ENCODE measurements at places on chromosomes 4 and X.

- peak; percentile 6 for DNase-seq
Measured at GRCh38 chrX:119015407-119016237, 41.2 kb downstream of the LONRF3 start.

- DNase-seq: no peak
Measured at GRCh38 chr4:48635310-48635709, 144.8 kb downstream of the FRYL start.

- no peak for DNase-seq
Measured at GRCh38 chrX:12471061-12471460, 320.2 kb upstream of the PRPS2 start.

GRCh38 chr4:3879681-3880614, 113.8 kb downstream of the ADRA2C start:
- no peak for DNase-seq

DNA sequence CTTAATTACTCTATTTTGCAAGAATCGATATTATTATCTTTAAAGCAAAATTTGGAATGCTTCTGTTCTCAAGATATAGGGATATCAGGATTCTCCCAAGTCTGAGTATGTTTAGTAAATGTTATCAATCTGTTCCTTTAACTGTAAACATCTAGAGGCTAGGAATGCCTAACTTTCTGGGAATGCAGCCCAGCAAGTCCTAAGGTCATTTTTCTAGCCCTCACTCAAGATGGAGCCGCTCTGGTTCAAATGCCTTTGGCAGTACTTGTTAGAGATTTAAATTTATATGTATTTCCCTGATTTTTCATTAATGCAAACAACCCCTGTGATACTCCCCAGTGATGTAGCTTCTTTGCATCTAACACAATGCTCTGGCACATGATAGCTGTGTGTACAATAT, 623.8 kb upstream of the LCORL start:
- DNase-seq: no peak

DNA sequence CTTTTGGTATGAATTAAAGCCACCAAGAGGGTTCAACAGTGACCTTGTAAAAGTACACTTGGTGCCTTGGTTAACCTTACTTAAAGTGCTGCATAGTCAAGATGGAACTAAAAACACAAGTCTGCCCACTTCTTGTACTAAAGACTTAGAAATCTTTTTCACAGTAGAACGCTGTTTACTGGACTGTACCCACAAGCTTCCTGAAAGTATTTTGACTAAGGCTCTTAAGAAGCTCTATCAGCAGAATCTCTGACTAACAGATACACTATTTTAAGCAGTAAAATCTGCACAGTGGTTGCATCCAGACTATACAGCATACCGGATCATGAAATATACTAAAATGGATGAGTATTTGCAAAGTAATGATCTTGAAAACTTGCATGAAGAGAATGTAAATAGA, 7.2 kb downstream of the RAB28 start:
- DNase-seq: no peak

DNA sequence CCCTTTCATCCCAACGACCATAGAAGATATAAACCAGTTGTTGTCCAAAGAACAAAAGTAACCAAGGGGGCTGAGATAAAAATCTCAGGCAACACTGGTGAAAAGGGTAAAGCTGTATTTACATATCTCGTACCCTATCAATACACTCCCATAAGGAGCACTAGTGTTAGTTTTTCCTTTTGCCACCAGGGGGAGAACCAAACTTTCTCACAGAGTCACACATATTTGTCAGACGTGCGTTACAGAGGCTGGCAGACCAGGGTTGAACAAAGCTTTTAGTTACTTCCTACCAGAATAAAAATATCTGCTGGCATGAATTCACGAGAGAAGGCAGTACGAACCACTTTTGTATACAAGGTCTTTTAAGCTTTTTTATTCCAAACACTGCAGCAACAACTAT, 88.3 kb downstream of the AMELX start:
- DNase-seq: no peak

GRCh38 chrX:133444952-133445831, 29.9 kb upstream of the GPC4 start:
- no peak for DNase-seq

- no peak for DNase-seq
Measured at GRCh38 chr4:106303548-106304281, 12.3 kb downstream of the TBCK start.

Measured in stimulated activated CD8-positive, alpha-beta memory T cell treated with anti-CD3 and anti-CD28 coated beads, Interleukin-7, amount 100 ng/mL, for 24 hours (primary cell).